Activated naive CD4-positive, alpha-beta T cell treated with anti-CD3 and anti-CD28 coated beads, Interleukin-2, amount 50 U/mL, for 16 hours (primary cell): ENCODE measurements at places on chromosomes 12 and 14.

- no peak for DNase-seq
Observed at GRCh38 chr12:108614041-108614440, 16.2 kb upstream of the TMEM119 start.

- no peak for DNase-seq
Observed at GRCh38 chr12:6925540-6926279, 2.0 kb upstream of the ATN1 start.

DNA sequence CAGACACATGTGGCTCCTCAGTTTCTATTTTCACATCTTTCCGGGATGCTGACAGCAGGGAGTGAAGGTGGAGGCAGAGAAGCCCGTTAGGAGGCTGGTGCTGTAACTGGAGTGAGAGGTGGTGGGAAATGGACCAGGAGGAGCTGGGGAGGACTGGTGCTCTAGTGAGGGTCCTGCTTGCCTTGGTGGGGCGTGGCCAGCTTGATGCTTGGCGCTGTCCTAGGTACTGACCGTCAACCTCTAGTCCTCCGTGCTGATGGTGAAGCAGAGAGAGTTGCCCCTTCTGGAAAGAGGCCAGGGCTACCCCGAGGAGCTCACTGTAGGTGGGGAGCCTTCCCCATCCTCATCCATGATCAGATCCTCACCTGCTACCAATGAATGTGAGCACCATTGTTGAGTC is 1.4 kb downstream of the TRMT61A start:
- DNase-seq: no peak

DNA sequence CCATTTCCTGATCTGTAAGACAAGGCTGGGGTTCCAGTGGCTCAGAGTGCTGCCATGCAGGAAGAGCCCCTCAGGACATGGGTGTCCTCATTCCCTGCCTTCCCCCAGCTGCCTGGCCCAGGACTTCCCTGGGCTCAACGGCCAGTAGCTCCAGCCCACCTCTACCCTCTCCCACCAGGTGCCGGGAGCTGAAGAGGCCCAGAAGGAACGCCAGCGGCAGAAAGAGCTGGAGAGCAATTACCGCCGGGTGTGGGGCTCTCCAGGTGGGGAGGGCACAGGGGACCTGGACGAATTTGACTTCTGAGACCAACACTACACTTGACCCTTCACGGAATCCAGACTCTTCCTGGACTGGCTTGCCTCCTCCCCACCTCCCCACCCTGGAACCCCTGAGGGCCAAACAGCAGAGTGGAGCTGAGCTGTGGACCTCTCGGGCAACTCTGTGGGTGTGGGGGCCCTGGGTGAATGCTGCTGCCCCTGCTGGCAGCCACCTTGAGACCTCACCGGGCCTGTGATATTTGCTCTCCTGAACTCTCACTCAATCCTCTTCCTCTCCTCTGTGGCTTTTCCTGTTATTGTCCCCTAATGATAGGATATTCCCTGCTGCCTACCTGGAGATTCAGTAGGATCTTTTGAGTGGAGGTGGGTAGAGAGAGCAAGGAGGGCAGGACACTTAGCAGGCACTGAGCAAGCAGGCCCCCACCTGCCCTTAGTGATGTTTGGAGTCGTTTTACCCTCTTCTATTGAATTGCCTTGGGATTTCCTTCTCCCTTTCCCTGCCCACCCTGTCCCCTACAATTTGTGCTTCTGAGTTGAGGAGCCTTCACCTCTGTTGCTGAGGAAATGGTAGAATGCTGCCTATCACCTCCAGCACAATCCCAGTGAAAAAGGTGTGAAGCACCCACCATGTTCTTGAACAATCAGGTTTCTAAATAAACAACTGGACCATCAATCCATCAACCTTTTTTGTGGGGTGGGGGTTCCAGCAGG is 17.6 kb downstream of the AGAP2 start:
- no peak for DNase-seq

GRCh38 chr12:86721713-86722397 is 465.7 kb upstream of the MGAT4C start:
- no peak for DNase-seq

GRCh38 chr12:1594006-1594260 is 448 bp downstream of the FBXL14 start:
- no peak for DNase-seq

- DNase-seq: no peak
Observed at GRCh38 chr12:64042911-64043310, 179.2 kb downstream of the KICS2 start.

GRCh38 chr12:13702381-13702780 is 279.0 kb downstream of the GRIN2B start:
- DNase-seq: no peak

DNA sequence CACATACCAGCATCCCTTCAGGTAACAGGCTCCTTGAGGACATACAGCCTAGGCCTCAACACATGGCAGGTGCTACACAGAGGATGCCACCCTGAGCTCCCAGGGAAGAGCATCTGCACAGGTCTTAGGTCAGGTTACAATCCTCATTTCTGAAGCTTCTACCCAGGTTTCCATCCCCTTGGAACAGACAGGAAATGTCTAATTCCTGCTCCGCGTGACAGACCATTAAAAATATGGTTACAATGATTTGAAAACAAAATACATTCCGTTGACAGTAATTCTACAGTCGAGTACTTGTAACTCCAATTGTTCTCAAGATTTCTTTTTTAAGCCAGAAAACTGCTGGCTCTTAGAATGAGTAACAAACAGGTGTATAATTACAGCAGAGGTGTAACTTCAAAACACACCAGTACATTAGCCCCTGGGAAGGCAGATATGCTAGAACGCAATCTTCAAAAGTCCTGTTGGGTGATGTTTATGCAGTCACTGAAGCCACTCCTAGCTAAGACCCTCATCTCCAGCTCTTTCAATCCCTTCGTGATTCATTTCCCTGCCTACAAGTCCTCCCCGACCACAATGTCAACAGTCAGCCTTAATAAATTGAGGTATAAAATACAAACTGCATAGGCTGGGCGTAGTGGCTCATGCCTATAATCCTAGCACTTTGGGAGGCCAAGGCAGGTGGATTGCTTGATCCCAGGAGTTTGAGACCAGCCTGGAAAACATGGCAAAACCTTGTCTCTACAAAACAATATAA is 11.6 kb downstream of the SETD3 start:
- DNase-seq: no peak

DNA sequence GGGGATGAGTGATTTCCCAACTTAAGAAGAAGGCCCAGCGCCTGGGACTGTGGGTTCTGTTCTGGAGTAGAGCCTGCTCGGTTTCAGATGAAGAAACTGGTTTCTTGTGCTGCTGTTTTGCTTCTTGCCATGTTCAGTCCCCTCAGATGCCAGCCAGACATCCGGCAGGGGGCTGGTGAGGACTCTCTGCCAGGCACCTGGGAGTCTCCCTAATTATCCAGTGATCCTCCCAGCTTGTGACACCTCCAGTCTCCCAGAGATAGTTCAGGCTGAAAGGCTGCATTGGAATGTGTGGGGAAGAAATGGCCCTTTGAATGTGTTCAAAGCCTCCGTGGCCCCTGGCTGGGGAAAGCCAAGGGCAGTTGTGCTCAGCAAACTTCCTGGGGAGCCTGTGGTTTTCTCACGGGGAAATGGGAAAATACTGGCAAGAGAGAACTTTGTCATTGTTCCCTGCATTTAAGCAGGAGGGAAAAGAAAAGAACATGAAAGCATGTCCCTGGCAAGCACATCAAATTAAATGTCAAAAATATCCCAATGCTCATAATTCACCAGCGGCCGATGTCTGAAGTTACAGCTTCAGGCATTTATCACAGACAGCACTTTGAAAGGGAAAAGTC is 8.5 kb upstream of the SERPINA12 start:
- DNase-seq: no peak

DNA sequence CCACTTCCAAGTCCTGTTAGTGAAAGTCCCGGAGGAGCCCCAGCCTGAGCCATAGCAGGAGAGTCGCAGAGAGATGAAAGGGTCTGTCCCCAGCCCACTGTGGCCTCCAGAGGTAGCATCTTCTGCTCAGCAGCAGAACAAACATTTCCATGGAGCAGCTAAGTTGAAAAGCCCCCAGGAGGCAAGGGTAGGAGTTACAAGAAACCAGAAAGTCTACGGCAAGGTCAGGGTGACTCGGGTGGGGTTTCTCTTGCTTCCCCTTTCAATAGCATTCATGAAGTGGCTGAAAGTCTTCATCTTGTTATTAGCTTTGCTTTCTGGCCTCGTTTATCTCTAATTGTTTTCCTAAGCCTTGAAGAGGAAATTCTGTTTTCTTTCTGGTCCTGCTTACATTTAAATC is 151.2 kb upstream of the DIO3 start:
- no peak for DNase-seq

- DNase-seq: no peak
Observed at GRCh38 chr12:1519642-1520041, 74.7 kb downstream of the FBXL14 start.

DNA sequence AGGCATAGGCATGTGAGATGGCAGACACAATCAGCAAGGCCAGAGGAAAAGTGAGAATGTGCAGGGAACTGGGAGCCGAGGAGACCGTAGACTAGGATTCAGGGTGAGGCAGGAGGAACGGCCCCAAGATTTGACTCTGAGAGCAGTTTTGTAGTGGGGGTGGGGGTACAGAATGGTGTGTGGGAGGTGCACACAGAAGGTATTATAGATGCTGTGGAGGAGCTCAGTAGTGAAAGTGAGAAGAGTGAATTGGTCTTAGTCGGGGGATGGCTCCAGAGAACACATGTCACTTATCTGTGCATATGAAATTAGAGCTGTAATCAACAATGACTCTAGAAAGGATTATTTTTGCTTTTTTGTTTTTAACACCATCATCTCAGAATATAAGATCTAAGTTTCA is 11.9 kb downstream of the ZNF664 start:
- no peak for DNase-seq

DNA sequence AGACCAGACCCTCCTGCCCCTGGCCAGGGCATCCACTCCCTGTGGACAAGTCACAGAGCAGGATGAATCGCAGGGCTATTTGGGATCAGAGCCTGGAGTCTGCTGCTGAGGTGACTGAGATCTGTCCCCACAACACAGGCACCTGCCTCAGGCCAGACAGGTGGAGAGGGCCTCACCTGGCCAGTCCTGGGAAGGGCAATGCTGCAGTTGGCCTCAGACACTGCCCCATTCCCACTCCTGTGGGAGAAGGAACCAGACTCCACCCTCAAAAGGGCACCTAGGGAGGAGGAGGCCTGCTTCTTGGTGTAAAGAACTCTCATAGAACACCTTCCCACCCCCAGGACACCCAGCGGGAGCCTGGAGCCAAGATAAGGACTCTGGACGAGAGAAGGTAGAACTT is 48.3 kb upstream of the PLEKHG6 start:
- no peak for DNase-seq

DNA sequence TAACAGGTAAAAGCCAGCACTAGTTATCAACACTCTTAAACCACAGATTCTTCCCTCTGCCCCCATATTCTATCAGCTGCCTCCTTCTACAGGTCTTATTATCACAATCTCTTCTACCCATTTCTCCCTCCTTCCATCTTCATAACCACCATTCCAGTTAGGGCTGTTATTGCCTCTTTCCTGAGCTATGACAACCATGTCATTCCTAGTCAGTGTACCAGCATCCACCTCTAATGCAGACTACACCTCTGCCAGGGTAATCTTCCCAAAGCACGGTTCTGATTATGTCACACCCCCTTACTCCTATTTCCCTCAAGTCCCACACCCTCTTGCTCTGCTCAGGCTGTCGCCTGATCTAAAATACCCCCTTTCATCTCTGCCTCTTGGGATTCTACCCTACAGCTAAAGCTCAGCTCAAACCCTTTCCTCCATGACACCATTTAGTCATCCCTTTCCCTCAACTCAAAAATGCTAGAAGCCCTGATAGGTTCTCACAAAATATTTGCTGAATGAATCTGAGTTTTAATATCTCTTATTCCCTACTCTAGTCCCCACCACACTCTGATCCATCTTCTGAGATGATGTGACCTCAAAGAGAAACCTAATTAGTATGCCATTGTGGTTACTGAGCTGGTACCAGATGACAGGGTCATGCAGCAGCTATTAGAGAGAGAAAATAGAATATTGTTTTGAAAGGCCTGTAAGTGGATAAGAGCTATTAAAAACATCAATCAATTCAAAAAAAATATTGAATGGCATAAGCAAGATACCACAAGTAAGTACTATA is 11.7 kb downstream of the RACGAP1 start:
- no peak for DNase-seq

DNA sequence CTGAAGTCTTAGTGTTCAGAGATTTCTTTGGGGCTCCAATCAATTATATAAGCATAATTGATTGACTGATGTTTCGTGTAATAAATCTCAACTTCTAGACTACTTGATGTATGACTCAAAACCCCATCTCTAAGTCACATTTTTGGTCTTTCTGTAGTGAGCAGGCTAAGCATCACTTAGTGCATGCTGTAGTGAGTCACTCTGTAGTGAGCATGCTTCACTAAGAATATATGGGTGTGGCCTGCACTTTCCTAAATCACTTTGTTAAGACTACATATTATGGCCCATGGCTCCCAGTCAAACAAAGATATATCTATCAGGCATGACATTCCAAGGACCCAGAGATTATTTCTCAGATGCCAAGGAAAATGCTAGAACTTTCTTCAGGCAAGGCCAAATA is 909.4 kb upstream of the LRFN5 start:
- DNase-seq: no peak

DNA sequence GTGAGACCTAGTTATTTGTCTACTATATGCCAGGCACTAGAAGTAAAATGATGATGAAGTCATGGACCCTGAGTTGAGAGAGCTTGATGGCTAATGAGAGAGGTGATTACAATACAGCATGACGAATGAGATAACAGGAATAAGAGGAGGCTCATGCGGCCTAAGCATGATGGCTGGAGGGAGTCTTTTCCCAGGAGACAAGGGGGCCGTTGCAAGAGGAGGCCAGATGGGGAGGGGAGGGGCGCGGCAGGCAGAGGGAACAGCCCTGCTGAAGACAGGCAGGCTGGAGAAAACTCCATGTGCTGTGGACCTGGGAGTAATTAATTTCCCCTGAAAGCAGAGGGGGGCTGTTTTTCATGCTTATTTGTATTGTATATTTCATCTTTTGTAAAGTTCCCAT is 144.7 kb upstream of the RFLNA start:
- DNase-seq: no peak

GRCh38 chr12:109131154-109132050 is 15.0 kb downstream of the ACACB start:
- DNase-seq: no peak

- no peak for DNase-seq
Observed at GRCh38 chr12:45244561-45245343, 28.9 kb downstream of the ANO6 start.

GRCh38 chr12:27340971-27341370 is 8.3 kb downstream of the BMAL2 start:
- DNase-seq: no peak

DNA sequence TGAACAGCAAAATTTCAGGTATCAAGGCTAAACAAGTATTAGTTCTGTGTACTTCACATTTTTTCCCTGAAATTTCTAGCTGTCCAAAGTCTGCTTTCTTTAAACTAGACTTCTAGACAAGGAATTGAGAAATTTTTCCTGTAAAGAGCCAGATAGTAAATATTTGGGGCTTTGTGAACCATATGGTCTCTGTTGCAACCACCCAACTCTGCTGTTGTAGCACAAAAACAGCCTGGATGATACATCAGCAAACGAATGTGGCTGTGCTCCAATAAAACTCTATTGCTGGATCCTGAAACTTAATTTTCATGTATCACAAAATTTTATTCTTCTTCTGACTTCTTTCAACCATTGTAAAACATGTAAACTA is 96.0 kb upstream of the SLC38A4 start:
- no peak for DNase-seq
